ENCODE measurements at places on chromosomes 6 and 20.

- DNase-seq = no peak
Observed at GRCh38 chr6:12379181-12379580, 89.0 kb downstream of the EDN1 start.

DNA sequence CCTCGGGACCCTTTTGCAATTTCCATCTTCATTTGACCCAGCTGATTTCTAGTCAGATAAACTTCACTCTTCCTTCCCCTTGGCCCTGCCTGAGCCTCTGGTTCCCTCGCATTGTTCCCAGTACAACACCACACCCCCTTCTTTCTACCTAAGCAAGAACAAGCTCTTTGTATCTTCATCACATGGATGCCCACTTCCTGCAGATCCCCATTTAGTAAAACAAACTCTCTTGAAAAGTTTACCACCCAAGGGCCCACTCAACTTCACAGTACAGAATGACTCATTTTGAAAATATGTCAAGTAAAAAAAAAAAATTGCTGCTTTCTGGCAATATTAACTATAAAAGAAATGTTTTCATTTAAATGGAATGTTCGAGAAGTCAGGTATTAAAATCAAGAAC lies 5.2 kb downstream of the FAXC start:
- no peak for DNase-seq

DNA sequence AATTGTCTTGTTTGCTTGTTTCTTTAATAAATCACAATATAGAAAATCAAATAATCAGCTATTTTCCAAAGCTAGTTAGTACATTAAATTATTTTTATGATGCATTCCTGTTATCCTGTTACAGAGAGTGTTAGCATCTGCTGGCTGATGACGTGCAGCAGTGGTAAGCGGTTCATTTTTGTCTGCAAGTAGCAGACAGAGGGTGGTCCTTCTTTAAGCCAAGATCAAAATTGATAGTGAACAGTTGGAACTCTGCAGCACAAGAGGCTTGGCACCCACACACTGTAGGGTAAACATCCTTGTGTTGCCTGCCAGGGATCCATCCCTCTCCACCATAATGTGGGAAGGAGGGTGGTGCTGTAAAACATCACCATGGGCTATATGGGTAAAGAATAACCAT lies 158.3 kb downstream of the FRK start:
- DNase-seq = no peak

DNA sequence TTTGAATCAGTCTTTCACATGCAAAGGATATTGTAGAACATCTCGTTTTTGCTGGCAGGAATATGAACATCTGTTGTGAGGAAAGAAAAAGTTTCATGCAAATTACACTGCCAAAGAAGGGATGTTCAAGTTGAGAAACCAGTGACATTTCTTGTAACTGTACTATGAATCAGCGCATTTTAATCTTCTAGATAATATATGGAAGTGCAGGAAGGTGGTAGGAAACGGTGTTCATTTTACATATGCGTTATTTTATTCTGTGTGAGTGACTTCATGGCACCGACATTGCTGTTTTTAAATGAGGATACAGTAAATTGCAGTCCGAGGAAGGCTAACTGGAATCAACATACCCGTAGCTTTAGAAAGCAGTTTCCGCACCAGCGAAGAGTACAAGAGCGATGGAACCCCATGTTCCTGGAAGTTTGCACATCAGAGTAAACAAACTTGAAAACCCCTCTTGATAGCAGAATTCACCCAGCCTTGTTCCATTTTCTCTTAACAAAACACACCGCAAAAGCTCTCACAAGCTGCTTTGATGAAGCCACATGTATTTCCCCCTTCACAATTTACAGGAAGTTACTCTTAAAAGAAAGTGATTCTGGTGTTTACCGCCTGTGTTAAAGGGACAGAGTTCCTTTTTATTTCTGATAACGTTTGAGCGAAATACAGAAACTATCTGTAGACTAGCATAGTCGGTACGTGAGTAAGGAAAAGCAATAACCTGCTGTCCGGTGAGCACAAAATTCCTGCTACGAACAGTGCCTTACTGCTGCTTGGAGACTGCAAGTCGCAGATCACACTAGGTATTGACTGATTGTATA lies 11.5 kb downstream of the PRDM1 start:
- DNase-seq = peak; percentile 50

GRCh38 chr6:40369891-40370290 lies 217.3 kb downstream of the LRFN2 start:
- DNase-seq = no peak

GRCh38 chr20:40654876-40655275 lies 34.2 kb downstream of the MAFB start:
- no peak for DNase-seq

DNA sequence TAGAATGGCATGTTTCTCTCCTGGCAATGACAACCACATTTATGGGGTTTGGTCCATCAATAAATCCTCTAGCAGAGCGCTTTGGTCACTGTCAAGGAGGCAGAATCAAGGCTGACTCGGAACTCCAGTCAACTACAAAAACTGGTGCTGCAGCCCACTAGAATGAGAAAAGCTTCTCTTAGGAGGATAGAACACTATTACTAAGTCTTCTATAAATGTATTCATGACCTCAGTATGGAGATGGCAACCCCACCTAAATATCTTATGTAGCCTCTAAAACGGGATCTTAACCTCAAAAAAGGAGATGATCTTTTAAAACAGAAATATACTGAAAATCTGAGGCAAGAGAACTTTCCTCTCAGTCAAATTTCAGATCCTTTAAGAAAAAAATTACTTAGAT lies 68.5 kb downstream of the RALGAPA2 start:
- no peak for DNase-seq

DNA sequence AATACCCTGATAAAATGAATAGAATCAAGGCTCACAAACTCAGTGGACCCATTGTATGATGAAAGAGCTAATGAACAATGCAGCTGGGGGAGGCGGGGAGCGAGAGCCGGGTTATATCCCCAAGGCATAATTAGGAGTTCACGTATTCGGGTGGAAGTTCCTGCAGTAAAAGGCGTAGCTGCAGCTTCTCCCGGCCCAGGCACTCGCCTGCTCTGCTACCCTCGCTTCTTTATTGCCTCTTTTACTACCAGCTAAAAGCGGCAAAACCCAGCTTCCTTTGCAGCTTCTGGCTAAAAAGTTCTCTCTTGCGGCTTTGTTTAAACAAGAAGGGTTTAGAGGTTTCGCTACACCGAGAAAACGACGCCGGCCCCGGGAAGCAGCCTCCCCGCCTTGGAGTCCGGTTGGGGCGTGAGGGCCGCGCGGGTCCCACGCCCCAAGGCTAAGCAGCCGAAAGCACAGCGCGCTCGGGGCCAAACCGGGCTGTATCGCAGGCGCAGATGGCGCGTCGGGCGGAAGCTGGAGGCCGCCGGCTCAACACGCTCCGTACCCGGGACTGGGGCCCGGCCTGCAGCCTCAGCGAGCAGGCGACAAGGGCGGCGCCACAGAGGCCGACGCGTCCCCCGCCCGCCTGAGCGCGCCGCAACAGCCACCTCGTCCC lies 1.6 kb downstream of the ZBTB2 start:
- DNase-seq = no peak

DNA sequence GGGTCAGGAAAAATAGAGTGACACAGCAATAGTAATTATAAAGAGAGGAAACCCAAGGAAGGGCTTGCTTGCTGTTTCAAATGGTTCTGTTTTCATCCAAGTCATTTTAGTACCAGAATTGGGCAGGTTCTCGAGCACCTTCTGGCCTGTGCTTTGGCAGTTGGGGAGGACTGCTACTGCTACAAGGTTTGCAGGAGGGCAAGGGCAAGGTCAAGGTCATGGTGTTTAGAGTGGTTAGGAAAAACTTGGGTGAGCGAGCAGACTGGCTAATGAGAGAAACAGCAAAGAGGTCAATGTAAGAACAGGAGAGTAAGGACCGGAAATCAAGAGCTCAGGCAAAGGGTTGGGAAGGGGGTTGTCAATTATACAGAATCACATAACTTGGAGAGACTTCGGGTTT lies 164.5 kb downstream of the CDK19 start:
- DNase-seq = no peak

DNA sequence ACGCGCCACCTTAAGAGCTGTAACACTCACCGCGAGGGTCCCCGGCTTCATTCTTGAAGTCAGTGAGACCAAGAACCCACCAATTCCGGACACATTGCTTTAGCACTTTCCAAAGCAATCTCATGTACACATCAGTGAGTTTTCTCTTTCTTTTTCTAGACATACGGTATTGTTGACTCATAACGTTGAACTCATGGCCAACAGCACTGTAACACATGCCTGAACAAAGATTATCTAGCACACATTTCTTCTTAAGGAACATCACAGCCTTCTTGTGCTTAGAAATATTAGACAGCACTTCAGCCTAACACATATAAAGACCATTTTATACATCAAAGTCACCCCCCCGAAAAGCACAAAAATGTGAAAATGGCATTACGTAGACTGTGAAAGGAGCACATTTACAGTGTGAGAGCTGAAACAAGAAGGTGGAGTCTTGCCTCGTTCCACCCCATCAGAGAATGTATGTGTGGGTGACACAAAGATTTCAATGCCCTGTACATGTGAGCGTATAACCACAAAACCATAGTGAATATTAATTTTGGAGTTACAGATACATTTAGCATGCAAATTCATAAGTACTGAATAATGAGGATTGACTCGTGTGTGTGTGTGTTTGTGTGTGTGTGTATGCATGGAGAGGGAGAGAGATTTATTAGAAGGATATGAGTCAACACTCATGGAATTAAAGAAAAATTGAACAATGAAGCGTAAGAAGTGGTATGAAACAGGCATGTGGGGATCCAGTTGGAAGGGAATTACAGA lies 134.1 kb downstream of the FAM83B start:
- DNase-seq = no peak
